A172 (cell line): ENCODE measurements at places on chromosomes 2 and 18. TPM values are rescaled to one million over a fixed set of nuclear protein-coding genes. Genes with fewer than 3 reads are reported as not detected.

GPAT2 gene
- not detected in 2 replicates for total RNA-seq

ASB3 gene
- 22.1 and 33.1 TPM in 2 replicates for total RNA-seq

GRCh38 chr2:115414466-115414865 lies 972.0 kb downstream of the DPP10 start:
- DNase-seq = no peak

- no peak for DNase-seq
These were observed 942.3 kb downstream of the CPS1 start for GRCh38 chr2:211498551-211499205.

DNA sequence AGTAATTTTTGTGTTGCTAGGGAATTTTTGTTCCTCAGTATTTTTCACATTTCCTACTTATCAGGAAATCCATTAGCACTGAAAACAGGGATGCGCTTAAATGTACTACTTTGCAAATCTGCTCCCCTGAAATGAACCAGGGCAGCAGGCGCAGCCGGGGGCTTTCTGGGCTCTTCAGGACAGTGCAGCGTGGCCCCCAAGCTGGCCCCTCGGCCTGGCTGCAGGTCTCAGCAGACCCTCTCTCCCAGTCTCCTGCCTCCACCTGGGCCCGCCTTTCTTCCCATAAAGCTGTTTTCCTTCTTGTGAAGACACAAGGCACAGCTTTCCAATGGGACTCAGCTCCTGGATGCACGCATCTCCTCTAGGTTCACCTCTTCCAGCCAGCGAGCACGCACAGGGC lies 35.3 kb downstream of the EIPR1 start:
- no peak for DNase-seq

- DNase-seq = no peak
These were observed 45.0 kb downstream of the MTA3 start for GRCh38 chr2:42613281-42614064.

- peak; percentile 28 for DNase-seq
These were observed 1633.7 kb upstream of the CELF4 start for GRCh38 chr18:39199231-39199855.

- DNase-seq = peak; percentile 45
These were observed 31.5 kb upstream of the TMBIM1 start for GRCh38 chr2:218323526-218324472.

GRCh38 chr2:100140582-100140981 lies 1.8 kb downstream of the AFF3 start:
- no peak for DNase-seq

DNA sequence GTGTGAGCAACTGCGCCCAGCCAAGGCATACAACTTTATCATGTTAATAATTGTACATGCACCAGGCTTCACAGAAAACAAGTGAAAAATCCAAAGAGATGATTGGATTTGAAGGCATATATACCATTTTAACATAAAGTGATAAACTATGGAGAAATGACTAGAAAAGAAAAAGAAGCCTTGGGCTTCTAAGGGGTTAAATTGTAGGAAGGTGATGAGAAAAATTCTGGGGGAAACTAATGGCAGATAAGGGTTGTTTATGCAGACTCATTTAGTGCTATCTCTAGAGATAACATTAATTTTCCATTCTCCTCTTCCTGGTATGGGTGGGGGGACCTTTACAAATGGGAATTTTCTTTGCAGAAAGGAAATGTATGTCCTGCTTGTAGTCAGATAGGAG lies 154.0 kb downstream of the TMEM17 start:
- DNase-seq = no peak
